Osteocyte (in vitro differentiated cells): ENCODE measurements at places on chromosomes 5 and 9. TPM values are rescaled to one million over a fixed set of nuclear protein-coding genes. Genes with fewer than 3 reads are reported as not detected.

GRCh38 chr9:132008184-132008803 is 71.4 kb downstream of the MED27 start:
- no peak for DNase-seq

- DNase-seq: no peak
These were observed 19.1 kb upstream of the JADE2 start for GRCh38 chr5:134506054-134507039.

DNA sequence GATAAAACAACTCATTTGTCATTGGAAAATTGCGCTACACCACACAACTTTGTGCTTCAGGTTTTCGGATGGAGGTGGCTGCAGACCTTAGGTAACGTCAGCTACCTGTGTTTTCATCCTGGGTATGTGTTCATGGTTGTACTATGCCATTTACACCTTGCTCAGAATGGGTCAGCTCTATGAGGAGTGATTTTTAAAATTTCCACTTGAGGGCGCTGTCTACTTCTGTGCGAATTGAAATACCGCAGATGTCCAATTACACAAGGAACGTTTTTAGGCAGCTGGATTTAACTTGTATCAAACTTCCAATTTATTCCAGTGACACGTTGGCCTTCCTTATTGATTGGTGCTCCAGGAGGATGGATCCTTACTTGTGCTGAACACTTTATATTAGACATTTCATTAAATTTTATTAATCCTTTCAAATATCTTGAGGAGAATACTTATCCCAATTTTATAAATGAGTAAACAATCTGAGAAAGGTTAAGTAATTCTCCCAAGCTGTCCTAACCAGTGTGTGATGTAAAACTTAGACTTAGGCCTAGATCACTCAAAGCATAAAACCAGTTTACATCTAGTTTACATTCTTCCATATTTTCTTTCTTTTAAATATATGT is 23.4 kb downstream of the DMRTA1 start:
- no peak for DNase-seq

DNA sequence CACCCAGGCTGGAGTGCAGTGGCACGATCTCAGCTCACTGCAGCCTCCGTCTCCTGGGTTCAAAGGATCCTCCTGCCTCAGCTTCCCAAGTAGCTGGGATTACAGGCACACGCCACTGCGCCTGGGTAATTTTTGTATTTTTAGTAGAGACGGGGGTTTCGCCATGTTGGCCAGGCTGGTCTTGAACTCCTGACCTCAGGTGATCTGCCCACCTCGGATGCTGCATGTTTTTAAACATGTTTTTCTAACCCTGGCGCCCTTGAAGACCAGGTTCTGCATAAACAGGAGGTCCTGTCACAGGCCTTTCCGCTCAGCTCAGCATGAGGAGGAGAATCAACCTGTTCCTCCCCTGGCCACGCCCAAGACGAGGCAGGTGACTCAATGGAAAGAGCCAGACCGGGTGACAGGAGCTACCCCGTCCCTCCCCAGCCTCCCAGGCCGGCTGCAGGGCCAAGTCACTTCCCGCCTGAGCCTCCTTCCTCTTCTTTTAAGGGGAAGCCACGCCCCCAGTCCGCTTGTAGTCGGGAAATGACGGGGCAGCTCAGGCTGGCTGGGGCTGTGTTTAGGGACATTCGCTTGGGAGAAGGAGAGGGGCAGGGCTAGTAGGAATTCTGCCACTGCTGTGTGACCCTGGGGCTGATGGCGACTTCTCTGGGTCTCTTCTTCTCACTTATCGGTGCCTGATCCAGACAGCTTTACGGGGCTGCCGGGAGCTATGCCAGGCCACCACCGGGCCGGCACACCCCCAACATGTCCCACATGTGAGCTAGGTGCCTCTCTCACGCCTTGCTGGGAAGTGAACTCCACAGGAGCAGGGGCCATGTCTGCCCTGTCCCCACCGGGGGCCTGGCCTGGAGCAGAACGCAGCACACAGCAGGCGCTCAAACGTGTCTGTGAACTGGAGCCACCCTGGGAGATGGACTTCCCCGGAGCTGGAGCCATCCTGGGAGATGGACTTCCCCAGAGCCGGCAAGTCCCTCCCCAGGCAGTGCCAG is 6.1 kb downstream of the NOTCH1 start:
- no peak for DNase-seq

GRCh38 chr5:78503958-78504653 is 143.7 kb downstream of the SCAMP1 start:
- no peak for DNase-seq

- DNase-seq: peak; percentile 75
These were observed 42.2 kb upstream of the RNF130 start for GRCh38 chr5:180113660-180114303.

- no peak for DNase-seq
These were observed 124.8 kb upstream of the RAD23B start for GRCh38 chr9:107158321-107158720.

GRCh38 chr5:4905674-4906520 is 234.2 kb upstream of the ADAMTS16 start:
- DNase-seq: no peak

GRCh38 chr5:156350256-156350655 is 23.3 kb downstream of the SGCD start:
- no peak for DNase-seq

- DNase-seq: no peak
These were observed 144.4 kb upstream of the TBCA start for GRCh38 chr5:77920359-77921058.

GRCh38 chr9:121926351-121926801 is 166.7 kb downstream of the TTLL11 start:
- no peak for DNase-seq

SLC38A9 gene
- total RNA-seq: 19.6 and 24.3 TPM in 2 replicates

DDX4 gene
- not detected in 2 replicates for total RNA-seq

C5orf58 gene
- total RNA-seq: not detected in 2 replicates

UBE2QL1 gene
- total RNA-seq: not detected in 2 replicates

PCDHB15 gene
- total RNA-seq: 4.3 and 4.4 TPM in 2 replicates

OCLN gene
- total RNA-seq: 4.4 and 4.5 TPM in 2 replicates

KCNT1 gene
- total RNA-seq: not detected in 2 replicates
